ENCODE measurements at places on chromosomes 1 and 21.

DNA sequence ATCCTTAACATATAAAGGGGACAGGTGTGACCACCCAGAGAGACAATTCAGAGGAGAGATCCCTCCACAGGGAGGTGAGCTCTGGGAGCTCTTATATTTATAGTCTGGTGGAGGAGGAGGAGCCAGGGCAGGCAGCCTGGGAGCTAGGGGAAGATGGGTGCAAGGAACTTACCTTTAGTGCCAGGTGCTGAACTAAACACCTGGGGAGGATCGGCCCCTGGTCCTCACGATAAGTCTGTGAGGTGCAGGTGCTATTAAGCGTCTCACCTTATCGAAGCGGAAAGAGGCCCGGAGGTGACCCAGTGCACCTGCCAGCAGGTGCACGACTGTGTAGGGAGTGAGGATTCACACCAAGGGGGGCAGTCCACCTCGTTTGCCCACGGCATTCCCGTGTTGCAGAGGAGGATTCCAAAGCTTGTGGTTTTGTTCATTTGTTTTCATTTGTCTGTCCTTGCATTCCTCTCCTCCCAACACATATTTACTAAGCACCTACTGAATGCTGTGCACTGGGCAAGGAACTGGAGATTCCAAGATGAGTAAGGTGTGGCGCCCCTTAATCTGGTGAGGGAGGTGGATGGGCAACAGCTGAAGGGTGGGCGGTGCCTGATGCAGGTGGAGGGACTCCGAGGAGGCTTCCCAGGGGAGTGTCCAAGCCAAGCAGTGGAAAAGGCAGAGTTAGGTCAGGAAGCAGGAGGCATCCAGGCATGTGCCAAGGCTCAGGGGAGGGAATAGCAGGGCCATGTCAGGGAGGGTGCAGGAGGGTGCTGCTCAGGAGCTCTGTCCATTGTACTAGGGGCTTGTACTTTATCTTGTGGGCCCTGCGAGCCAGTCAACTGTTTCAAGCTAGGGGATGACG is 11.5 kb downstream of the ARHGEF10L start:
- DNase-seq = no peak

GRCh38 chr1:240946926-240947325 is 335.0 kb upstream of the GREM2 start:
- DNase-seq = no peak

DNA sequence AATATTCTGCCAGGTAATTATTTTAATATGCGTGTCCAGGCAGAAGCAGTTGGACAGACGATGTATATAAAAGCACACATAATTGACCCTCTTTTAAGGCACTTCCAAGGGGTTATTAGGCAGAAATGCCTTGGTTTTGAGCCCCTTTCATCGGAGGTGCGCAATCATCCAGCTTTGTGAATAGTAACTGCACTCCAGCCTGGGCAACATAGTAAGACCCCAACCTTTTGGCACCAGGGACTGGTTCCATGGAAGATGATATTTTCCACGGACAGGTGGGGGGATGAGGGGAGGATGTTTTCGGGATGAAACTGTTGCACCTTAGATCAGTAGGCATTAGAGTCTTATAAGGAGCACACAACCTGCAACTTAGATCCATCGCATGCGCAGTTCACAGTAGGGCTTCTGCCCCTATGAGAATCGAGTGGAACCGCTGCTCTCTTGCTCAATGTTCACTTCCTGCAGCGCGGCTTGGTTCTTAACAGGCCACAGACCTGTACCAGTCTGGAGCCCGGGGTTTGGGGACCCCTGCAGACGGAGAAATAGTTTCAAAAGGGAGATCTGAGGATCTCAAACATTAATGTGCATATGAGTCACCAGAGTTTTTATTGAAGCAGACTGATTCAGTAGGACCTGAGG is 1.8 kb upstream of the MCOLN2 start:
- DNase-seq = no peak

DNA sequence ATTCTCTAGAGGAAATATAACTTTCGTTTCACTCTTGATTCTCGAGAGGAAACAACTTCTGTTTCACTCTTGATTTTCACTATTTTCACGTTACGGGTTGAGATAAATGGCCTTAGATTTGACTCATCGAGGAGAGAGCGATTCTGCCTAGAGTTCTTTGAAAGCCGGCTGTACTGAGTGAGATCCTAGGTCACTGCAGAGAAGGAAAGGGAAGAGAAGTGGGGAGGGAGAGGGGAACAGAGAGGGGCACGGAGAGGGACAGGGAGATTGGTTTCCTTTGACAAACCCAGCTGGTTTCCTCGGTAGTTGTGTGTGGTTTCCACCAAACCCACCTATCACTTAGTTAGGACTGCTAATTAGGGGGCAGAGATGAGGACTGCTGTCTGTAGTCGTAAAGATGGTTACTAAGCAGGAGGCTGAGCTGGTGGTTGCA is 21.6 kb upstream of the GPR137B start:
- no peak for DNase-seq

Data from hypothalamus (tissue), 51 donors.